ENCODE measurements at places on chromosomes 2 and 18.

DNA sequence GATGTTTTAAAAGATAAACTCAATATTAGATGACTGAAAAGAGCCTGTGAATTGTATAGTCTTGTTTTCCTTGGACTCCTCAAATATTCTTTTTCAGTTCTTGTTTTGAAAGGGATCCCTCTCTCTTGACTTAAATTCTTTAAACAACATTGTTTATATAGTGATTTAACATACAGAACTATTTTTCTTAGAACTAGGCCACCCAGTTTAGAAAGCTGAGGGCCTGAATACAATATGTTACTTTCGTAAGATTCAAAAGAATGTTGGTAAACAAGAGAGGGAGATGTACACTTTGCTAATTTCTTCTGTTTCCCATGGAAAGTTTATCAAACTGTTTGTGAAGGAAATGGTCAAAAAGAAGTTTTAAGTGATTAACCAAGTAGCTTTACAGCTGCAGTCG lies 5.5 kb upstream of the TSPYL6 start:
- H3K4me3 ChIP-seq: no peak overlapping the region
- DNase-seq: no peak
- H3K27me3 ChIP-seq: no peaks in the 10 kb centered on the region
- no peaks in the 10 kb centered on the region for H3K4me1 ChIP-seq

DNA sequence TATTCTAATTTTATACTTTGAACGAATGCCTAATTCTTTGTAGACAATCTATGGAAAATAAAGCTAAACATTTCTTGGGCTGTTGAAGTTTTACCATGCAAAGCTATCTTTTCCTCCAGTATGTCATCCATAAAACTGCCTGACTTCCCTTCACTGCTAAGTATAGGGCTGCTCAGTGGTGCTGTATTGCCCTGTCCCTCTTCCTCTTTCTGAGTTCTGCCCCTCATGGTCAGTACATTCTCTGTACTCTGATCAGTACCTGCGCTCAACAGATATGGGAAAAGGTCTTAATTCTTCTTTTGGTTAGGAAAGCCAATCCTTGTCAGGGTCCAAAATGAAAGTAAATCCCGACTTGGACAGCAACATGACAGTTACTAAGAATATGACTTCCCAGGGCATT lies 321.9 kb downstream of the RAD51AP2 start:
- no peaks in the 10 kb centered on the region for H3K4me1 ChIP-seq
- no peak for DNase-seq
- no peaks in the 10 kb centered on the region for H3K36me3 ChIP-seq
- no peak overlapping the region for H3K4me3 ChIP-seq
- H3K27ac ChIP-seq: no peak overlapping the region
- no peaks in the 10 kb centered on the region for H3K27me3 ChIP-seq

DNA sequence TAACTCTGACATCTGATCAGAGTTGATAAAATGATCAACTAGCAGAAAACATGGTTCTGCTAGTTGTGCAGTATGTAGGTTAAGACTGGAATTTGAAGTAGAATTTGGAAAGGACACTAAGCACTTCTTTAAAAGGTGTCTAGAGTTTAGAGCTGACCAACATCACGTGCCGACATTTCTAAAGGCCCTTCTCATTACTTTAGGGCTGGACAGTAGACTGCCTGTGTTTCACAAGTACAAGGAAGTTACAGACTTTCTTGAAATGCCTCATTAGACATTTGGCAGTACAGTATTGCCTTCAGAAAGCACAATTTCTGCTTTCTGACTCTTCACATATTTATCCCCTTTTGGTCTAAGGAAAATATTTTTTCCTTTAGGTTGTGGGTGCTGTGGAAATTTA lies 255.3 kb downstream of the ZNF385B start:
- no peaks in the 10 kb centered on the region for H3K36me3 ChIP-seq
- DNase-seq: no peak
- H3K27me3 ChIP-seq: no peaks in the 10 kb centered on the region
- H3K4me3 ChIP-seq: no peak overlapping the region
- H3K4me1 ChIP-seq: no peaks in the 10 kb centered on the region
- H3K27ac ChIP-seq: no peak overlapping the region

DNA sequence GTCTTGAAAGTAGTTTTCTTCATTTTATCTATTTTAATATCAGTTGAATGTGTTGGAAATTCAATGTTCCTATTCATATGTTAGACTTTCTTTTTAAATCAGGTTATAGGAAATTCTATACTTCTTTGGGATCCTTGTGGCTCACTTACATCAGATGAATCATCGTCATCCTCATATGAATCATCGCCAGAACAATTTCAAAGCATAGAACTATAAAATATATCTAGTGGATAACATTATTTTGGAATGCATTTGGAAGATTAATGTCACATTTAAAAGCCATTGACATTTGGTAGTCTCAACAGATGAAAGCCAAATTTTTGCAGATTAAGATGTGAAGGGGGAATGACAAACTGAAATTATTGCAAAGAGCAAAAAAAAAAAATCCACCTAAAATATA lies 94.1 kb downstream of the FAM161A start:
- H3K36me3 ChIP-seq: no peaks in the 10 kb centered on the region
- H3K4me1 ChIP-seq: no peaks in the 10 kb centered on the region
- no peaks in the 10 kb centered on the region for H3K27me3 ChIP-seq
- H3K27ac ChIP-seq: no peak overlapping the region

- H3K36me3 ChIP-seq: no peaks in the 10 kb centered on the region
- no peaks in the 10 kb centered on the region for H3K27me3 ChIP-seq
- DNase-seq: no peak
These were observed at the start of gene PXDN for GRCh38 chr2:1744446-1745170. Gene PXDN (minus strand): TSS chr2:1744515. CDS start chr2:1744455, 60 bp downstream.

DNA sequence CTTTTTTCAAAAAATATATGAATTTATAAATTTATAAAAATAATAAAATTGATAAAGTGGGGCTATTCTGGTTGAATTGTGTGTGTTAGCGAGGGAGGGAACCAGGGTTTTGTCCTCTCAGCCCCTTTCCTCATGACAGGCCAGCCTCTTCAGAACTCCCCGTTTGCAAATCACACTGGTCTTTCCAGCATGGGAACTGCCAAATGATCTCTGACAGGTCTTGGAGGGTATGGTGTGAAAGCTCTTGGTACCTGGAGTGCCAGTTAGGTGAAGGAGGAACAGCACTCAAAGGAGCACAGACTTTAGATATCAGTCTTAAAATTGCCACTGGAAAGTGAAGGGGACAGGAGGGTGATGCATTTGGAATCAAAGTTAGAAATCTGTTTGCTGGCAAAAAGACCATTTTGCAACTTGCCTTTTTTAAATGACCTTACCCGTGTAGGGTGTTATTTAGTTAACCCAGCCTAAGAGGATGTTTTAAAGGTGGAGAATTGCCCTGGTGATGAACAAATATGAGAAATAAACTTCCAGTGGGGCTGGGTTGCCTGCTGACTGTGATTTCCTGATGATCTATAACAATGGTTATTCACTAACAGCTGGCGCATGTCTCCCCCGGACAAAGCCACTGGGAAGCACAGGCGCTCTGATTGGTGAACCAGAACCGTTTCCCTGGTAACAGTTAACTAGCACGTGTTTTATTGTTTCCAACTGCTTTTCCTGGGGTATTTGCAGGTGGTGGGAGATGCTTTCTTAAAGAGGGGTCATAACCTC lies 85.3 kb upstream of the EFEMP1 start:
- no peaks in the 10 kb centered on the region for H3K36me3 ChIP-seq
- H3K27me3 ChIP-seq: no peaks in the 10 kb centered on the region
- peak; percentile 43 for DNase-seq
- H3K4me3 ChIP-seq: no peak overlapping the region
- no peak overlapping the region for H3K27ac ChIP-seq
- H3K4me1 ChIP-seq: peaks cover 2% of the 10 kb centered on the region

DNA sequence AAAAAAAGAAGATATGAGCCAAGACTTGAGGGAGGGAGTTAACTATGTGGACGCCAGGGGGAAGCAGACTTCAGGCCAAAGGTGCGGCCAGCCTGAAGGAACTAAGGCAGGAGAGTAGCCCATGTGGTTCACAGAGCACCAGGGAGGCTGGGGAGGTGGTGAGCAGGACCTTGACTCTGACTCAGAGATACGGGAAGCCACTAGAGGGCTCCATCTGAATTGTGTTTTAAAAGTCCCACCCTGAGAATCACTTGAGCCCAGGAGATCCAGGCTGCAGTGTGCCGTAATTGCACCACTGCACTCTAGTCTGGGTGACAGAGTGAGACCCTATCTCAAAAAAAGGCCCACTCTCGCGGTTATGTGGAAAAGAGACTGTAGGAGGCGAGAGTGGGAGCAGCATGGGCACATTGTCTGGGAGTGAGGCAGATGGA lies 12.3 kb downstream of the CEP192 start:
- H3K36me3 ChIP-seq: 0 out of 2 replicates have a peak, but pooled peaks cover 2% of the 10 kb centered on the region
- no peaks in the 10 kb centered on the region for H3K27me3 ChIP-seq
- DNase-seq: peak; percentile 82
- no peak overlapping the region for H3K4me3 ChIP-seq
- no peaks in the 10 kb centered on the region for H3K4me1 ChIP-seq

DNA sequence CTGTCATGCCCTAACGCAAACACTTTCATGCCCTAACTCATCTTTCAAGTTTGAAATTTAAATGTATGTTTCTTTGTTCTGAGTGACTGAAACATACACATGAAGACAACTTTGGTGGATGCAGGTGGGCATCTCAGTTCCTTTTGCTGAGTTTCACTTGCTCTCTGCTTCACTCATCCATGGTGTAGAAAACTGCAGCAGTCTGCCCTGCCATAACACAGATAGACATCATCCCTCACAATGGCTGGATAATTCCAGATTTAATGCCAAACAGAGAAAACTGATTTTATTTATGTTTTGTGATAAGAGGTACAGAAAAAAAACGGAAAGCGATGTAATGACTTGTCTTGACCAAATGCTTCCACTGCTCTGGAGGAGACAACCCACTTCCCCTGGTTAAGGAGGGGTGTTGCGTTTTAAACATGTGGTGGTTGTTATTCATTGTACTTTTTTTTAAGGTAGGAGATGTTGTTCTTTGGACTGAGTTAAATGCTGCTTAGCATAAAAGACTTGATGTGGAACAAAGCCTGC lies 70.4 kb downstream of the RHBDD1 start:
- H3K27ac ChIP-seq: no peak overlapping the region
- no peaks in the 10 kb centered on the region for H3K36me3 ChIP-seq
- H3K27me3 ChIP-seq: no peaks in the 10 kb centered on the region
- H3K4me1 ChIP-seq: no peaks in the 10 kb centered on the region
- no peak for DNase-seq

DNA sequence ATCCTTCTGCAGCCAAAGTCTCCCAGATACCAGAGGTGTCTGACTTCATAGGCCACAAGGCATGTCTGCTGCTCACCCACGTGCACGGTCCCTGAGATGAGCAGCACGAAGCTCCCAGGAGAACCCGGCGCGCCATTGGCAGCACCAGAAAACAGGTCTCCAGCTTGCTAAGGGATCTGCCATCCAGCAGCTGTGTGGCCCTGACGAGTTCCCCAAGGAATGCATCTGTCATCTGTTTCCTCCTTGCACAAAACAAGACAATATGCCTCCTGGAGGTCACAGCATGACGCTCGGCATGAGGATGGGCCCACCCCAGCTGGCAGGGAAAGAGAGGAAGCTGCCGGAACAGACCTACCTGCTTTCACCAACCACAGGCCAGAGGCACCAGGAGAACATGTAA lies 29.2 kb downstream of the HS6ST1 start:
- H3K4me3 ChIP-seq: no peak overlapping the region
- H3K4me1 ChIP-seq: peaks cover 17% of the 10 kb centered on the region
- H3K27me3 ChIP-seq: no peaks in the 10 kb centered on the region
- peak; percentile 29 for DNase-seq

DNA sequence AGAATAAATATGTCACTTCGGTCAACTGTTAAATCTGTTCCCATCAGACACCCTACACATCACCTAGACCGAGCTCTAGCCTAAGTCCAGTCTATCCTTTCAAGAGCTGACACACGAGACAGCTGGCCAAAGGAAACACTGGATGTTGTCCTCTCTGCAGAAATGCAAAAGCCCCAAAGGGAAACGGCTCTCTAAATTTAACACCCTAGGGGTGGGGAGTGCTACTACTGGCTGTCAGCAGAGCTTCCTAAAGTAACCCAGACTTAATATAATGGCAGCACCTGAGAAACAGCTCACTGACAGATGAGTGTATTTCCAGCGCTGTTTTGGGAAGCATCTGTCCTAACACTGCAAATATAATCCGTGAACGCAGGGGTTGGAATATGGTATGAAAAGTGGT lies 55.6 kb downstream of the CHMP3 start:
- H3K4me1 ChIP-seq: no peaks in the 10 kb centered on the region
- no peak overlapping the region for H3K27ac ChIP-seq
- DNase-seq: no peak
- H3K27me3 ChIP-seq: no peaks in the 10 kb centered on the region
- no peak overlapping the region for H3K4me3 ChIP-seq

DNA sequence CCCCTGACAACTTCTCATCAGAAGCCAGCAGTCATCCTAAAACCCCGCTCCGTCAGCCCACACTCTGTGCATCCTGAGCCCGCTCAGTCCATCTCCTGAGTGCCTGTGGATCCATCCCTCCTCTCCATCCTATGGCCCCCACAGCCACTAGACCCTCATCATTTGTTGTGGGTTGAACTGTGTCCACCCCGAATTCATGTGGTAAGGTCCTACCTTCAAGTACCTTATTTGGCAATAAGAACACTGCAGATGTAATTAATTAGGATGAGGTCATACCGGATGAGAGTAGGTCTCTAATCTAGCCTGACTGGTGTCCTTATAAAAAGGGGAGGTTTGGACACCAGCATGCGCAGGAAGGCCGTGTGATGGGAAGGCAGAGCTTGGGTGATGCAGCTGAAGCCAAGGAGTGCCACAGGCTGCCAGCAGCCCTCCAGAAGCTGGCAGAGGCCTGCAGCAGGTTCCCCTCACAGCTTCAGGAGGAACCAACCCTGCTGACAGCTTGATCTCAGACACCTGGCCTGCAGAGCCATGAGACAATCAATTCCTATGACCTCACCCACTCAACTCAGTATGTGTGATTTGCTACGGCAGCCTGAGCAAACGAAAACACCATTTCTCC lies 192.4 kb downstream of the ZBTB7C start:
- no peak for DNase-seq
- no peaks in the 10 kb centered on the region for H3K4me1 ChIP-seq
- H3K36me3 ChIP-seq: no peaks in the 10 kb centered on the region
- no peak overlapping the region for H3K27ac ChIP-seq
- H3K27me3 ChIP-seq: no peaks in the 10 kb centered on the region

DNA sequence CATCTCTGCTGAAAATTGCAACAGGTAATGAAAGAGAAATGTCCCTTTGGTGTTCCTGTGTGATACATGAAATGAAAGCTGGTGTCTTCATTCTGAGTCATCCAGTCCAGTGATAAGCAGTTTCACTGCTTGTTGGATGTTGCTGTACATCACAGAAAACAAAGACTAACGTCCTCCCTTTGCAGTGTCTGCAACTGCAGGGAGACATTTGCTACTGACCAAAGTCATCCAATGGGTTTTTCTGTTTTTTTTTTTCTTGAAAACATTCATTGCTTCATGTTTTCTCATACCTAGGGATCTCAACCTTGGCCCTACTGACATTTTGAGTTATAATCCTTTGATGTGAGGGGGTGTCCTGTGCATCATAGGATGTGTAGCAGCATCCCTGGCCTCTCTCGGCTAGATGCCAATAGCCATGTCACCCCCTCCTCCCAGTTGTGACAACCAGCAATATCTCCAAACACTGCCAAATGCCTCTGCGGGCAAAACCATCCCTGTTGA lies 63.6 kb upstream of the FZD5 start:
- H3K4me1 ChIP-seq: no peaks in the 10 kb centered on the region
- no peaks in the 10 kb centered on the region for H3K27me3 ChIP-seq
- H3K36me3 ChIP-seq: no peaks in the 10 kb centered on the region
- no peak overlapping the region for H3K27ac ChIP-seq

- no peak overlapping the region for H3K27ac ChIP-seq
- H3K27me3 ChIP-seq: no peaks in the 10 kb centered on the region
- H3K36me3 ChIP-seq: no peaks in the 10 kb centered on the region
These were observed 1.9 kb downstream of the GLB1L start for GRCh38 chr2:219243291-219243761.

- H3K4me1 ChIP-seq: no peaks in the 10 kb centered on the region
- H3K27me3 ChIP-seq: no peaks in the 10 kb centered on the region
- no peak overlapping the region for H3K4me3 ChIP-seq
These were observed 148.5 kb downstream of the MGAT5 start for GRCh38 chr2:134402410-134402809.
